Kidney (tissue), 22 donors: ENCODE measurements at places on chromosomes 4 and X. TPM values are rescaled to one million over a fixed set of nuclear protein-coding genes. Genes with fewer than 3 reads are reported as not detected.

Gene TRO
- 11.6 TPM for total RNA-seq

Gene GATA1
- 0.60 TPM for total RNA-seq

Gene DCAF12L1
- total RNA-seq: 4.2 TPM

Gene SULT1B1
- 4.7 TPM for total RNA-seq

Gene ZFYVE28
- 18.9 TPM for total RNA-seq

Gene FAM13A
- 48.3 TPM for total RNA-seq

Gene NFKB1
- total RNA-seq: 56.9 TPM

Gene DKK2
- total RNA-seq: 0.22 TPM

Gene DIPK2B
- total RNA-seq: 25.2 TPM

Gene HERC6
- 15.7 TPM for total RNA-seq

Gene DNAAF6
- total RNA-seq: not detected
